ENCODE measurements at places on chromosomes 4 and X.

GRCh38 chr4:184825141-184825895 is 450 bp downstream of the ACSL1 start:
- no peak for DNase-seq

GRCh38 chr4:147110473-147111367 is 165.1 kb upstream of the TTC29 start:
- DNase-seq: no peak

- DNase-seq: peak; percentile 98
Observed at GRCh38 chrX:318739-319578, at the start of gene GTPBP6. GTPBP6 (minus strand) TSS chrX:318796; CDS start chrX:318787, 9 bp downstream.

DNA sequence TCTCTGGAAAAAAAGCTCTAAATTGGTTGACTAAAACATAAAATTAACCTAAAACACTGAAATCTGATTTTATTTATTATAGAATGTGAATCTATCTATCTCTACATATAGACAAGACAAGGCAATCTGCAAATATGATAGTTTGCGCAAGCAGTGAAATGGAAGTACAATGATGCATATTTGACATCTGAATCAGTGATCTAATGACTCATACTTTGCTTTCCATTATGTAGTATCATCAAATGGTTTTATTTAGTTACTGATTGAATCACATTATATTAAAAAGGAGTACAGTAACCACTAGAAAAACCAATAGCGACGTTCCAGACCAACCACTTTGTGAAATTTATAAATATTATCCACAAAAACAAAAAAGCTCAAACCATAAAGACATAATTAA is 1969.3 kb downstream of the PCDH7 start:
- DNase-seq: no peak

GRCh38 chr4:184191267-184191666 is 26.4 kb downstream of the ENPP6 start:
- no peak for DNase-seq

GRCh38 chr4:100721490-100721889 is 203.7 kb upstream of the EMCN start:
- no peak for DNase-seq

DNA sequence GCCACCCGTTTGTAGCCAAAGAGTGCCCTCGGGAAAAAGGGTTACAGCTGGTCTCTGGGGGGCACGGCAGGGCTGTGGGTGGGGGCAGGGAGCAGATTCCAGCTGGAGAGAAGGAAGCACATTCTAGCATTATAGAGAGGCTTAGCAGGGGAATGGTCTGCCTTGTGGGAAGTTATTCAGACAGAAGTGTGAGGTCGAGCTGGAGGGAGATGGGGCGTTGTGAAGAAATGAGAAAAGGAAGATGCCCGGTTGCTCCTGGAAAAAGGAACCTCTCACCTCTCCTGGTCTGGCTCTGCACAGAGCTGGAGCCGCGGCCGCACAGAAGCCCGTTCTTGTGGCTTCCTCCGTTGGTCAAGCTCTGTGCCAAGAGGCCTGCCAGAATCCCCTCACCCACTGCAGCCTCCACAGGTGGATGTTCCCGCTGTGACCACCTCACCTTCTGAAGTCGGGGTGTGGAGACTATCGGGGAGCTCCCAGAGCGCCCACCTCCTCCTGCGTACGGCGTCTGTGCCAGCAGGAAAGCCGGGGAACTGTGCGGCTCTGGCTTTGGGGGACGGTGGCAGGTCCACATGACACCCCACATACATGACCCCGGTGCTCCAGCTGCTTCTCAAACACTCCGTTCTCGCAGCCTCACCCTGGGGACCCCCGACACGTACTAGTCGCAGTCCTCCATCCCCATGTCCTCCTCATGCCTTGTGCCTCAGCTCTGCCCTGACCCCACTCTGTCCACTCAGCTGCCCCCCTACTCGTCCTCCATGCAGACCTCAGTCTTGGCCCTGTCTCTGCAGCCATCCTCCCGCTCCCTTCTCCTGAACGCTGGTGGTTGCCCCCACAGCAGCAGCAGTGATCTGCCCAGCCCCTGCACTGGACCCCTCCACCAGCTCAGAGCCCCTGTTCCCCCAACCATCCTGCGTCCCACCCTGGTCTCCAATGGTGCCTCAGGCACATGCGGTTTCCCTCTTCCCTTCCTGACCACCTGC is 52.2 kb upstream of the HGFAC start:
- DNase-seq: no peak

GRCh38 chr4:66640233-66640990 is 904.9 kb downstream of the CENPC start:
- DNase-seq: no peak

DNA sequence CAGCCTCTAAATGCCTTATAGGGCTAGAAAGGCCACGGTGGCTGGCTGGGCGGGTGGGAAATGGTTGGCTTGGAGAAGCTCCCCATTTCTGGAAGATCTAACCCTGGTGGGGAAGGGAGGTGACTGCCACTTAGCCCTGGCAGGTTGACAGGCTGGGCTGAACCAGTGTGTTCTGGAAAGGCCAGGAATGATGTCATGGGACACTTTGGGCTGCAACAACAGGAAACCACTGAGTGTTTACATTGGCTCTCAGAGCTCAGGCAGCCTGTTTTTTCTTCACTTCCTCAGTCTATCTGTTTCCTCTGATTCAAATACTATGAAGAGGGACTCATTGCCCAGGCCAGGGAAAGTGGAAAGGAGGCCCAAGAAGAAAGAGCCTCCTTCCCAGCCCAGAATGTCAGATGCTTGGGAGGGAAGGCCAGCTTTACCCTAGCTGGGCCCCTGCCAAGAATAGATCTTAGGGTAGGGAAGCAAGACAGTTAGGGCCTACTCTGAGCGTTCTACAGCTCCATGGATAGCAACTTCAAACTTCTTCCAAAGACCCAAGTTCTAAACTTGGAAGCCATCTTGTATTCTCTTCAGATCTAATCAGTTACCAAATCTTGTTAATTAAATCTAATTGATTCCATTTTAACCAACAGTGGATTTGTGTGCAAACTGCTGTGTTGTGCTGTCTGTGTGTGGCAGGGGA is 65.8 kb upstream of the MSN start:
- DNase-seq: peak; percentile 14

DNA sequence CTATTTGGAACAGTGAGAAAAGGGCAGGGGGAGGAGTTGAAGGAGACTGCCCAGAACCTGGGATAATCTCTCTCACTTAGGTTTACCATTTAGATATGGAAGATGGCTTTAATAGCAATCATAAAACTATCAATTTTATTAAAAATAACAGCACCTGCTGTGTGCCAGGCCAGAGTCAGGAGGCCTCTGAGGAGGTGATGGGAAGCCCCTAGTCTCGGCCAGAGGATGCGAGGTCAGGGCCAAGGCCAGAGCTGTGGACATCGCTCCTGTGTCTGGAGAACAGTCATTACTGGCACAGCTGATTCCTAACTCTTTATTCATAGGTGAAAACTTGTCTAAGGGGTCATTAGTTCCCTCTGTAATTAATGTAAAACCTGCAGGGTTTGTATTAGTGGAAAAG is 4.2 kb upstream of the IQSEC2 start:
- no peak for DNase-seq

GRCh38 chrX:133399411-133399810 is 15.9 kb downstream of the GPC4 start:
- no peak for DNase-seq
